ENCODE measurements at places on chromosomes 7 and 10.
A peak's percentile ranks its signal among the peaks of the same experiment; 100 is the strongest.

DNA sequence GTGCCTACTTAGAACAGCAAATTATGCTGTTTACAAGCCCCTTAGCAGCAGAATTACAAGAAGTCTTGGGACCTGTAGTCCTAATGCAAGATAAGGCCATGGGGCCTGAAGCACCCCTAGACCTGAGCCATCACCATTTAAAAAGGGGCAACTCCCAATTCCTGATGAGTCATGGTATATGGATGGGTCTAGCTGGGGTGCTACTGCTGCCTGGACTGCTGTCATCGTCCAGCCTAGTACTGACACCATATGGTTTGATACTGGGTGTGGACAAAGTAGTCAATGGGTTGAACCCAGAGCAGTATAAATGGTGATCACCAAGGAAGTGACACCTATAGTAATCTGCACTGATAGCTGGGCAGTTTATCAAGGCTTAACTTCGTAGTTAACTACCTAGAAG is 450.0 kb downstream of the IPMK start:
- no peak for DNase-seq

DNA sequence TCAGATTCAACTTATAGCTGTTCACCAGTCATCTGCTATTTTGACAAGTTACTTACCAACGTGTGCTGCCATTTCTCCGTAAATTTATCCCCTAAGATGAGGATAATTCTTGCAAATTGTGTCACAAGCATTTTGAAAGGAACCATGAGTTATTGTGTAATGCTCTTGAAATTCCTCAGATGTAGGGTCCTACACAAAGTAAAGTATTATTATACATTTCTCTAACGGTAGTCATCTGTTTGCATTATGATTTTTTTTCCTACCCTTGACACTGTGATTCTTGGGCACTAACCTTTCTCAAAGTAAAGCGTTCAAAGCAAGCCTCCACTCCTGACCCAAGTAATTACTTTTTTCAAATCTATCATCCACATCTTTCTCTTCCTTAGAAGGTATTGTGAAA is 8.1 kb downstream of the HERC4 start:
- DNase-seq, result no peak

GRCh38 chr10:101647255-101647654 is 47.7 kb downstream of the FBXW4 start:
- DNase-seq, result no peak

DNA sequence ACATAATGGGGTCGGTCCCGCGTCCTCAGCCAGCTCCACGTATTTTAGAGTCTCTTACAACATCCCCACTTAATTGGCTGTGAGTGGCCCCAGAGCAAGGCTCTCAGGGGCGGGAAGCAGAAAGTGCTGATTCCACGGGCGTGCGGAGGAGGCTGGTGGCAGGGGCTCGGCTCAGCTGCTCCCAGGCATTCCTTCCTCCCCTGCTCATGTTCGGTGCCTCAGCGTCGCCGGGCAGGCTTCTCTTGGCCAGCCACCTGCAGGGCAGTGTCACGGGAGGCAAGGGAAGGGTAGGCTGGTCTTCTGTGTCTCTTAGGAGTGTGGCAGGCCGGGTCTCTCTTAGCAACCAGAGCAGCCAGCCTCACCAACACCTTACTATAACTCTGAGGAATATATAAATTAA is 33.8 kb downstream of the IL15RA start:
- DNase-seq, result no peak

DNA sequence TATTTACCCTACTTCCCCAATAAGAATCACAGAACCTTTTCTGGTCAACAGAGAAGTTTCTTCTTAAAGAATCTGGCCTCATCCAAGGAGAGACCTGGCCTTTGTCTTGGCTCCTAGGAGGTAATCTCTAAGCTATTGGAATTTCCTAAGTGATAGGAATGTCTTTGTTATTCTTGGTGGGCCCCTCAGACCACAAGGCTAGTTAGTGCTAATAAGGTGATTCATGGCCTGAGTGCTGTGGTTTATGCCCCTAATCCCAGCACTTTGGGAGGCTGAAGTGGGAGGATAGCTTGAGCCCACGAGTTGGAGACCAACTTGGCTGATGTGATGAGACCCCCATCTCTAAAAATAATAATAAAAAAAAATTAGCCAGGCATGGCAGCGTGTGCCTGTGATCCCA is 60.0 kb upstream of the CYP2C18 start:
- no peak for DNase-seq

GRCh38 chr7:13279854-13280435 is 592.5 kb downstream of the ARL4A start:
- no peak for DNase-seq

DNA sequence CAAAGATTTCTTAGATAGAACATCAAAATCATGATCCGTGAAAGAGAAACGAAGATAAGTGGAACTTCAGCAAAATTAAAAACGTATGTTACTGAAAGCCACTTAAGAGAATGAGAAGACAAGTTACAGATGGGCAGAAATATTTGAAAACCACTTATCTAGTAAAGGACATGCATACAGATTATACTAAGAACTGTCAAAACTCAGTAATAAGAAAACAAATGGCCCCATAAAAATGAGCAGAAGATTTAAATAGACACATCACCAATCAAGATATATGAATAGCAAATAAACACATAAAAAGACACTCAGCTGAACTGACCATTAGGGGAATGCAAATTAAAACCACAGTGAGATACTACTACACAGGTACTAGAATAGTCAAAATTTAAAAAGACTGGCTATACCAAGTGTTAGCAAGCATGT is 343.7 kb downstream of the PTEN start:
- no peak for DNase-seq

DNA sequence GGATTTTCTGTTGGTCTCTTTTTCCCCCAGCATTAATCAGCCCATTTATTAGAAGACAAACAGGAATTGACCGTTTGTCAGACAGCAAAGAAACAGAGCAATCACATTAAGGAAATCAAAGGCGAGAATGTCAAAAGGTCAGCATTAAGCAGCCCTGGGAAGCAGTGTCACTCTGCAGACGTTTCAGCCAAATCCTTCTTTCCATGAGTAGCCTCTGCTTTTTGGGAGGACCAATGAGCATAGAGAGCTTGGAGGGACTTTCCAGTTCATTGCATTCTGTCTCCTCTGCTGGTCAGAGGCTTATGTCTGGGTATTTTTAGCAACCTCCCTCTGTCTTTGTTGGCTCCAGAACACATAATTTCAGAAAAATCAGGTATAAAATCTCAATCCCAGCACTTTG is 481.4 kb downstream of the GALNT17 start:
- no peak for DNase-seq

GRCh38 chr7:10121631-10122030 is 852.0 kb upstream of the PHF14 start:
- no peak for DNase-seq

GRCh38 chr10:87093632-87094372 is 841 bp downstream of the GLUD1 start:
- peak; percentile 78 for DNase-seq

DNA sequence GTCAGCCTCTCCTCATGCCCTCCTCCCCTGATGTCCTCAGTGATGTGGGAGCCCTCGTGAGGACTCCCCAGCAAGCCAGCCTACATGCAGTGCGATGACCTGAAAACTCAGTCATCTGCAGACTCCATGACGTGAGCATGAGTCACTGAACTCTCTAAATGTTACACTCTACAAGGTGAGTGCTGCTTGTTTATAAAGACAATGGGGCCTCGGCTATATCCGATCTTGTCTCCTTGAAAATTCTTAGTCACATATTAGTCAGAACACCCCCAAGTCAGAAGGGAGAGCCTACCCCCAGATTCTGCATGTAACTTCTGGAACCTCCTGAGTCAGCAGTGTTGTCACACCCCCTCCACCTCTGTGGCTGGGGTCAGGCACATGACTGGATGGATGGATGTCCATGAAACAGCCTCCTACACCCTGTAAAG is 673.8 kb downstream of the INHBA start:
- no peak for DNase-seq

GRCh38 chr7:51970961-51971665 is 654.5 kb upstream of the COBL start:
- no peak for DNase-seq

DNA sequence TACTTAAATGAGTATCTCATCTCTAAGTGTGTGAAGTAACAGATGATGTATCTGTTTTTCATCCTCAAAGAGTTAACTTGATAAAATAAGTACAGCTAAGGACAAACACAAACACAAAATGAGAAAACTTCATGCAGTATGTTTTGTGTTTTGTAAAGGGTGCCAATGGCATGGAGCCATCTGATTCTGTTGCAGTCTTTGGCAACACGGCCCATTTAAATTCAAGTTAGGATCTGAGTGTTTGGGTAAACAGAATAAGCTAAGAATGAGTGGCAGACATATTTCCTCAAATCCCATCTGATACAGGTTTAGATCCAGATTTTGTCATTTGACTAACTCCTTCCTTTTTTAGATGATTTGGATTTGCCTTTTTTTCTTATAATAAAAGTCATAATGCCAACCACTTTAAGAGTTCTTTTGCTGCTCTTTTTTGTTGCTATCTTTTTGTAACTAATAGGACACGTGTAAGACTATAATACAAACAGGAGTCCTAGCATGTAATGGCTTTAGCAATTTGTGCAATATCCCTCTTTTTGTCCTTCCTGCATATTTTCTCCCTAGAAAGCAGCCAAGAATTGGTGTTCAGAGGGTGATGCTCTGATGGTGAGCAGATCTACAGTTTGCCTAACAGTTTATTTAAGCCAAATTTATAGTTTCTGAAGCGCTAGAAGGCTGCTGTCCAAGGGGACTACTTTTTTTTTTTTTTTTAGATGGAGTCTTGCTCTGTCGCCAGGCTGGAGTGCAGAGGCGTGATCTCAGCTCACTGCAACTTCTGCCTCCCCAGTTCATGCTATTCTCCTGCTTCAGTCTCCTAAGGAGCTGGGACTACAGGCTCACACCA is 18.9 kb upstream of the ACTA2 start:
- no peak for DNase-seq

All from activated naive CD8-positive, alpha-beta T cell treated with anti-CD3 and anti-CD28 coated beads for 36 hours (primary cell).